ENCODE measurements at places on chromosomes 5 and 9. TPM values are rescaled to one million over a fixed set of nuclear protein-coding genes. Genes with fewer than 3 reads are reported as not detected.

DNA sequence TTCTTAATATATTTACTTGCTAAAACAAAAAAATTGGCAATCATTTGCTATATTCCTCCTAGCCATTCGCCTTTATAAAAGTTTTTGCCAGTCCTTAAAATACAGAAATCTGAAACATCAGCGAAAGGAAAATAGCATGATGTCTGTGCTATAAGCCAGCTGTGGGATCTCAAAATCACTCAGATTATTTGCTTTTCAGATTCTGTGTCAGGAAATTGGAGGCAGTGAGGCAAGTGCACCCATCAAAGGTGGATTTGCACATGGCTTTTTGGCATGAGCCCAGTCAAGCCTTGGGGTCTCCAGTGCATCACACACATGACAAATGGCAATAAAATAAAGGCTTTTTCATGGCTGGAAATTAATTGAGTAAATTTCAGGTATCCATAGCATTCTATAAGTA is 196.8 kb upstream of the DAPK1 start:
- DNase-seq = no peak
- no peaks in the 10 kb centered on the region for H3K4me1 ChIP-seq
- no peaks in the 10 kb centered on the region for H3K36me3 ChIP-seq
- no peak overlapping the region for H3K27ac ChIP-seq
- no peak overlapping the region for H3K4me3 ChIP-seq

Gene GDA
- 5.0 TPM for total RNA-seq

DNA sequence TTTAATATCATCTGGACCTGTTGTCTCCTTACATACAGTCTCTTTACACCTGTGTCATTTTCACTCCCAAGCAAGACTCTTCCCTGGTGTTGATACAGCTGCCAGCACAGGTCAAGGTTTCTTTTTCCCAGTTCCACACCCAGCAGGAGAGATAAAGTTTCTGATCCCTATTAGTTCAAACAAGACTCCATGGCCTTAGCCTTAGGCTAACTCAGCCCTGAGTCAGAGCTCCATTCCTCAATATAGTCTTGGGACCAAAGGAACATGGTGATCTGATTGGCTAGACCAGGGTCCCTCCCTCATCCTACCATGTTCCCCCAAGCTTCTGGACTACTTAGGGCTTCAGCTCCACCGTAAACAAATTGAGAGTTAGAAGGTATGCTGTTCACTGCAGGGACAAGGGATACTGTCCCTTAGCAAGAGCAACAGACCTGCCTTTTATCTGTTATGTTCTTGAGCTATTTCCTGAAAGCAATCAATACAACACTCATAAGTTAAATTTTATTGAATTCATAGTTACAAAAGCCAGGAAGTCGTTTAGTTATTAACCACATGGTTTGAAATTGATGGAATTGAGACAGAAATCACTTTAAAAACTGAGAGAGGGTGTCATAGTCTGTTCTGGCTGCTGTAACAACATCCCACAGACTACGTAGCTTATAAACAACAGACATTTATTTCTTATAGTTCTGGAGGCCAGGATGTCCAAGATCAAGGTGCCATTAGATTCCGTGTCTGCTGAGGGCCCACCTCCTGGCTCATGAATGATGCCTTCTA is 20.5 kb downstream of the SLC1A1 start:
- no peaks in the 10 kb centered on the region for H3K4me1 ChIP-seq
- no peak for DNase-seq
- H3K4me3 ChIP-seq = no peak overlapping the region
- no peaks in the 10 kb centered on the region for H3K27me3 ChIP-seq
- H3K36me3 ChIP-seq = no peaks in the 10 kb centered on the region

DNA sequence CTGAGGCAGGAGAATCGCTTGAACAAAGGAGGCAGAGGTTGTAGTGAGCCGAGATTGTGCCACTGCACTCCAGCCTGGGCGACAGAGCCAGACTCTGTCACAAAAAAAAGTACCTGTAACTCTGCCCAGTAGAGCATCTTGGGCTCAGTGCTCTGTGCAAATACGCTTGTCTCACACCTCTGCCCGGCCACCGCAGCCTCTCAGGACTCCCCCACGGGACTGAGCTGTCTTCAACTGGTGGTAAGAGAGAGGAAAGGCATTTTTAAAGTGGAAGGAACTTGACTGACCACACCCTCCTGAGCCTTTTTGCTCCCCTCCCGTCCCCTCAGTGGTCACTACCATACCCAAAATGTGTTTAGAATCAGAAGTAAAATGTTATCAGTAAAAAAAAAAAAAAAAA is 174.3 kb upstream of the PIK3R1 start:
- H3K36me3 ChIP-seq = no peaks in the 10 kb centered on the region
- H3K4me1 ChIP-seq = no peaks in the 10 kb centered on the region
- no peak for DNase-seq
- no peaks in the 10 kb centered on the region for H3K27me3 ChIP-seq
- no peak overlapping the region for H3K27ac ChIP-seq

- peaks cover 45% of the 10 kb centered on the region for H3K4me1 ChIP-seq
- peak overlapping the region; percentile 87 for H3K27ac ChIP-seq
- no peak for DNase-seq
- H3K27me3 ChIP-seq = no peaks in the 10 kb centered on the region
- H3K4me3 ChIP-seq = peak overlapping the region; percentile 65
These were observed 44.9 kb upstream of the STXBP1 start for GRCh38 chr9:127567035-127567729.

GRCh38 chr9:107650321-107650720 is 160.8 kb upstream of the KLF4 start:
- no peak overlapping the region for H3K4me3 ChIP-seq
- no peaks in the 10 kb centered on the region for H3K36me3 ChIP-seq
- H3K4me1 ChIP-seq = no peaks in the 10 kb centered on the region
- H3K27ac ChIP-seq = no peak overlapping the region
- H3K27me3 ChIP-seq = no peaks in the 10 kb centered on the region

GRCh38 chr5:91221917-91222316 is 161.2 kb downstream of the ARRDC3 start:
- no peak overlapping the region for H3K4me3 ChIP-seq
- no peaks in the 10 kb centered on the region for H3K27me3 ChIP-seq
- no peak overlapping the region for H3K27ac ChIP-seq
- no peaks in the 10 kb centered on the region for H3K36me3 ChIP-seq
- peaks cover 4% of the 10 kb centered on the region for H3K4me1 ChIP-seq

- H3K27ac ChIP-seq = no peak overlapping the region
- no peaks in the 10 kb centered on the region for H3K27me3 ChIP-seq
- DNase-seq = no peak
These were observed 1180.4 kb downstream of the CDH9 start for GRCh38 chr5:25858019-25858418.

DNA sequence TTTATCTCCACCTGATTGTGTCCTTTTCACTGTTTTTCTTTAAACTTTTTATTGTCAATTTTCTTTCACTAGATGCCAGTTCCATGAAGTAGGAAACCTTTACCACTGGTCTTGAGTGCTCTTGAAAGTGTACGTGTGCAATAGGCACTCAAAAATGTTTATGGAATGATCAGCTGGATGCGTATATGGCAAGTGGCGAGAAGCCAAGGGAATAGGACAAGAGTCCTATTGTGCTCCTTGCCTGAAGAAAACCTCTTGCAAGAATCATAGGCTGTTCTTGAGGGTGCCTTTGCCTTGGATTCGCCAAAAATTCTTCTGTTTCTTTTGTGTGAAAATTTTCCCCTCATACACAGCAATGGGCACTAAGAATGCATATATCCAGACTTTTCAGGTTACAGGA is 97.7 kb downstream of the GHR start:
- DNase-seq = no peak
- H3K27me3 ChIP-seq = no peaks in the 10 kb centered on the region
- H3K36me3 ChIP-seq = no peaks in the 10 kb centered on the region
- no peak overlapping the region for H3K4me3 ChIP-seq
- no peaks in the 10 kb centered on the region for H3K4me1 ChIP-seq

GRCh38 chr5:157252711-157253465 is 13.0 kb upstream of the CYFIP2 start:
- no peaks in the 10 kb centered on the region for H3K36me3 ChIP-seq
- no peaks in the 10 kb centered on the region for H3K27me3 ChIP-seq

DNA sequence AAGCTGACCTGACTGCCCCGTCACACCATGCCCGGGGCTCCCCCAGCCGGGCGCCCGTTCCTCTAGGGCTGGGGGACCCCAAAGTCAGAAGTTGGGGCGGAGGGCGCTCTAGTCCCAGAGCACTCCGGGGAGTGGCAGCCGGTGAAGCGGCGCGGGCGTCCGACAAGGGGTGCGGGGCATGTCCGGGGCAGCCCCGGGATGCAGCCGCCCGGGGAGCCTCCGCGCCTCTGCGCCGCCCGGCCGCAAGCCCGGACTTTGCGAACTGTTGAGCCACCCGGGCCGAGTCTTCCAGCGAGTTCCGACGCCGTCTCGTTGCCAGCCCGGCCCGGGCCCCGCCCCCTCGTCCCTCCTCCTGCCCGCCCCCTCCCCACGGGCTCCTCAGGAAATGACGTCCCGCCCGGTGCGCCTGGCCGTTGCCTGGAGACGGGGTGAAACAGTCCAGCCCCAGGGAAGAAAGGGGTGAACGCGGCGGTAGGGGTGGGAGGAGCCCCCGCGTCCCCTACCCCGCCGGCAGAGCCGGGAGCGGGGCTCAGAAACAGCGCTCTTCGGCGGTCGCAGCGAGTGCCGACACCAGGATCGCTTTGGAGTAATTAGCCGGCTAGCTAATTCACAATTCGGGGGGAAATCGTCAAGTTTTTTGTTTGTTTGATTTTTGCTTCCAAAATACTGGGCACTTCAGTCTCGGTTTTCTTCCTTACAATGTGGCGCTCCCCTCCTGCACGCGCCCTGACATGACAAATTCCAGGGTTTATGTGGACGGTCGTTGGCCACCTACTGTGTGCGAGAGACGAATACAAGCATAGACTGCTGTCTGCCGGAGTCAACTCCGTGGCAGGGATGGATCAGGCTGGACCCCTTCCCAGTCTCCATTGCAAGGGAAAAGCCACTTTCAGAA is at the start of gene WHRN:
Gene WHRN, minus strand, starts transcription at position 287 of the 895 bp plus-strand sequence. CDS start 672 bp downstream, outside the sequence.
- H3K4me3 ChIP-seq = peak within 1 kb of the TSS; percentile 65
- no peak for DNase-seq
- H3K4me1 ChIP-seq = peaks cover 21% of the 10 kb centered on the region

DNA sequence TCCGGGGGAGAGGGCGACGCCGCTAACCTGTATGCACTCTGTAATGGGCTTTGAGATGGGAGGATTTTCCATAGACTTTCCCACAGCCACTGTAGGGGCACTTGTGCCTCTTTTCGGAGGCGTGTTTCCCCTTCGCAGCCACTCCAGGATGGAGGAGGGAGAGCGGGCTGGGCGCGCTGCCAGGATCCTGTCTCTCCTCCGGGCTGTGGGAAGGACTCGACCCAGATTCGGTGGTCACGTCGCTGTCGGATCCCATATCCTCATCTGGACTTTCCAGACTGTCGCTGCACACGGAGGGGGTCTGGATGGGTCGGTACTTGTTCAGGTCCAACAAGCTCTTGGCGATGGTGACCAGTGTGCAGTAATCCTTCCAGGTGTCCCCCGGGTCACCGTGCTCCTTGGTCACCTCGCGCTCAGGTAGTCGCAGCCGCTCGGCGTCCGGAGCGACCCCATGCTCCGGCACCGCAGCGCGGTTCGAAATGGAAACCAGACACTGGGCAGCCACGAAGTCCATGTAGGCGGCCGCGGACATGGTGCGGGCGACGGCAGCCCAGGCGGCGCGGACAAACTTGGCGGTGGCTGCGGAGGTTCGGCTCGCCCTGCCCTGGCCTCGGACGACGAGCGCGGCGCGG is 1.5 kb downstream of the KLF9 start:
- H3K4me3 ChIP-seq = peak overlapping the region; percentile 54
- H3K27ac ChIP-seq = peak overlapping the region; percentile 34
- 0 out of 2 replicates have a peak, but pooled peaks cover 3% of the 10 kb centered on the region for H3K4me1 ChIP-seq
- no peaks in the 10 kb centered on the region for H3K27me3 ChIP-seq
- DNase-seq = no peak
